ENCODE measurements at places on chromosomes 7 and 10. TPM values are rescaled to one million over a fixed set of nuclear protein-coding genes. Genes with fewer than 3 reads are reported as not detected.
A peak's percentile ranks its signal among the peaks of the same experiment; 100 is the strongest.

GRCh38 chr10:78808736-78809367 lies 259.9 kb upstream of the ZMIZ1 start:
- H3K36me3 ChIP-seq: no peaks in the 10 kb centered on the region
- H3K4me1 ChIP-seq: no peaks in the 10 kb centered on the region
- no peak overlapping the region for H3K27ac ChIP-seq
- H3K27me3 ChIP-seq: peaks cover 3% of the 10 kb centered on the region
- H3K4me3 ChIP-seq: no peak overlapping the region

GRCh38 chr7:156832195-156832877 lies 60.6 kb downstream of the LMBR1 start:
- H3K4me3 ChIP-seq: no peak overlapping the region
- H3K4me1 ChIP-seq: no peaks in the 10 kb centered on the region
- no peak overlapping the region for H3K27ac ChIP-seq
- peaks cover 4% of the 10 kb centered on the region for H3K36me3 ChIP-seq

DNA sequence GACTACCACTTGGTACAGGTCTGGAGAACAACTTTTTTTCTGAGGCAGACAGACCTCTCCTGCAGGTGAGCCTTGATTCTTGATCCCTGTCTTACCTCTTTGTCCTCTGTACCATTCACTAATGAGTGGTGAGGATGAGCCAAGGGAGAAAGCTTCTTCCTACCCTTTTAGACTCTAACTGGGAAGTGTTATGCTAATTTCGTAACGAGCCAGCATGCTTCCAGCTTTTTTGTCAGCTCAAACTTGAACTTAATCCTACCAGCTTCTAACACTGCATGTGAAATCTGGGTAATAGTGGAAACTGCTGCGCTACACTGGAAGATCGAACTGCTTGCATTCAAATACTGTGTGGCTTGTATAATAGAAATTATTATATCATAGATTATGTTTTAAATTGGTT lies 87.0 kb downstream of the NEUROD6 start:
- no peak overlapping the region for H3K27ac ChIP-seq
- H3K27me3 ChIP-seq: no peaks in the 10 kb centered on the region
- no peaks in the 10 kb centered on the region for H3K4me1 ChIP-seq
- DNase-seq: no peak
- H3K4me3 ChIP-seq: no peak overlapping the region
- H3K36me3 ChIP-seq: no peaks in the 10 kb centered on the region

GRCh38 chr7:5603241-5604140 lies 178.0 kb downstream of the RNF216 start:
- peaks cover 10% of the 10 kb centered on the region for H3K4me1 ChIP-seq
- no peak overlapping the region for H3K27ac ChIP-seq
- H3K27me3 ChIP-seq: no peaks in the 10 kb centered on the region

GRCh38 chr10:100976906-100977305 lies 7.6 kb downstream of the SEMA4G start:
- H3K4me1 ChIP-seq: no peaks in the 10 kb centered on the region
- H3K27me3 ChIP-seq: no peaks in the 10 kb centered on the region
- peaks cover 9% of the 10 kb centered on the region for H3K36me3 ChIP-seq
- DNase-seq: no peak
- no peak overlapping the region for H3K4me3 ChIP-seq

The PRLHR gene
- polyA plus RNA-seq: not detected

DNA sequence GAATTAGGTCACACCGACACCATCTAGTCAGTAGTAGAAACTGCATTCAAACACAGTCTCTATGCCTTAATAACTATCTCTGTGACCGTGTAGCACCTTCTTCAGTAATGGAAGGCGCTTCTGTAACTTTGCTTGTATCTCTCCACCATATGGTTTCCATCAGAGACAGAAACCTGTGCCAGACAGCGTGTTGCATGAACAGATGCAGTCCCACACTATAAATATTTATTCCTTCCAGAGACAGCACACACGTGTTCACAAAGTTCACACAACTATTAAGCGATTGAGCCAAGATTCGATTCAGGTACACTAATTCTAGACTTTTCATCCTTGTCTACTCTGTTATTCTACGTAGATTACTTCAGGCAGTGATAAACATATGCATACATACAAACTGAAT lies 873.9 kb upstream of the MBL2 start:
- no peak overlapping the region for H3K4me3 ChIP-seq
- H3K27ac ChIP-seq: no peak overlapping the region
- no peaks in the 10 kb centered on the region for H3K4me1 ChIP-seq
- no peaks in the 10 kb centered on the region for H3K27me3 ChIP-seq

The ERVW-1 gene
- polyA plus RNA-seq: 0.93 TPM

The AGAP5 gene
- 15.8 TPM for polyA plus RNA-seq

GRCh38 chr7:134060874-134061273 lies 66.3 kb upstream of the LRGUK start:
- DNase-seq: no peak
- H3K4me3 ChIP-seq: no peak overlapping the region
- no peaks in the 10 kb centered on the region for H3K27me3 ChIP-seq
- H3K4me1 ChIP-seq: no peaks in the 10 kb centered on the region
- H3K36me3 ChIP-seq: no peaks in the 10 kb centered on the region

GRCh38 chr10:5575144-5575481 lies 50.4 kb downstream of the CALML3 start:
- H3K36me3 ChIP-seq: no peaks in the 10 kb centered on the region
- H3K27me3 ChIP-seq: no peaks in the 10 kb centered on the region
- peaks cover 15% of the 10 kb centered on the region for H3K4me1 ChIP-seq
- no peak for DNase-seq

- no peaks in the 10 kb centered on the region for H3K27me3 ChIP-seq
- H3K4me3 ChIP-seq: no peak overlapping the region
- H3K36me3 ChIP-seq: no peaks in the 10 kb centered on the region
- H3K4me1 ChIP-seq: no peaks in the 10 kb centered on the region
- H3K27ac ChIP-seq: no peak overlapping the region
Observed at GRCh38 chr7:134710854-134711624, 64.4 kb downstream of the BPGM start.

DNA sequence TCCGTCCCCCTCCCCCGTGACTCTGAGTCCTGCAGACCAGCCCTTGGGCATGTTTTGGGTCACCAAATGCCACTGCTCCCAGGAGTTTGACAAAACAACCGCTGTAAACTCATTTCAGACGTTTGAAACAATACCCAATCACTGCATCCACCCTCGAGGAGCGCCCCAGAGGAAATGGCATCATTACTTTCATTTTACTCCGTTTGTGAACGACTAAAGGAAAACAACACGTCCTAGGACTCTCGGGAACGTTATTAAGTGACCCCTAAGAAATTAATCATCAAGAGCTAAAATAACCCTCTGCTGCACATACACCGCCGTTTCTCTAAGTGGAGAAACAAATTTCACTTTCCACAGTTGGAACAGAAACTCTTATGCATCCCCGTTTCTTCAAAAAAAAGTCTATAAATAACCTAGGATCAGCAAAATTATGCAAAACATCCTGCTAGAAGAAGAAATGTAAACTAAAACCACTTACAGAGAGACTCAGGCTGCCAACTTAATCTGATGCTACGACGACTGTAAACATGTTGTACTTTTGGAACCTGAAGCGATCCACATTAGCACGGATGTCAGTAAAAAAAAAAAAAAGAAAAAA lies 109.9 kb upstream of the EFCAB10 start:
- H3K27ac ChIP-seq: peak overlapping the region; percentile 24
- H3K4me3 ChIP-seq: peak overlapping the region; percentile 16
- peak; percentile 28 for DNase-seq
- no peaks in the 10 kb centered on the region for H3K36me3 ChIP-seq

DNA sequence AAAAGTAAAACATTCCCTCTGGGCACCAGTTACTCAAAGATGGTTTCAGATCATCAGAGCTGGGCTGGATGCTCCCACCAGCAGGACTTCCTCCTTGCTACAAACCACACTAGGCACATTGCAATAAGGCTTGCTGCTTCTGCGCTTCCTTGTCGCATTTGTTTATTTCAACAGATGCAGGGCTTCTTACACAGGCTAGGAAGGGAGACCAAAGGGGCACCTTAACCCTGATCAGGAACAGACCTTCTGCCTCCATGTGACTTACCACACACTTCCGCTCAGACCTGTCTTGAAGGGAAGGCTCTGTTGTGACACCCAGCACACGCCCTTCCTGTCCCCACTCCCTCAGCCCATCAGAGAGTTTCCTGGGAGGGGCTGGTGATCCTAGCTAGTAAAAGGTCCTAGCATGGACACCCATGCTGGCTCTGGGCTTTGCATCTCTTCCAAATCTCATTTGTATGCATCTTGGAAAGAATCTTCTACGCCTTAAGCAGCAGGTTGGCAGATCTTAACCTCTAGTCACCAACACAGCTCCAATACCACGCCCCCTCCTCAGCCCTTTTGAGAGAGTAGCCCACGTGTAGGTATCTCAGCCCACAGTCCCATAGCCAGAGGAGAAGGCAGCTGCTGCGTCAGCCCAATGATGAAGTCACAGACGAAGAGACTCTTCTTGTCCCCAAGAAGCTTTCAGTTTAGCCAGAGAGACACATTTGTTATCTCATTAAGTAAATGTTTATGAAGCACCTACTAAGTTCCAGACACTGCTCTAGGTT lies 47.1 kb upstream of the SVIL start:
- no peak overlapping the region for H3K27ac ChIP-seq
- H3K4me1 ChIP-seq: no peaks in the 10 kb centered on the region
- H3K27me3 ChIP-seq: no peaks in the 10 kb centered on the region
- no peaks in the 10 kb centered on the region for H3K36me3 ChIP-seq

- H3K4me1 ChIP-seq: no peaks in the 10 kb centered on the region
- H3K4me3 ChIP-seq: no peak overlapping the region
- H3K36me3 ChIP-seq: peaks cover 3% of the 10 kb centered on the region
- no peaks in the 10 kb centered on the region for H3K27me3 ChIP-seq
- DNase-seq: no peak
Observed at GRCh38 chr7:43933902-43934560, 7.8 kb downstream of the UBE2D4 start.

The PCDH15 gene
- 0.12 TPM for polyA plus RNA-seq

GRCh38 chr7:156096771-156097538 lies 284.7 kb upstream of the SHH start:
- H3K36me3 ChIP-seq: no peaks in the 10 kb centered on the region
- no peak for DNase-seq
- no peaks in the 10 kb centered on the region for H3K27me3 ChIP-seq
- no peak overlapping the region for H3K4me3 ChIP-seq
- H3K27ac ChIP-seq: no peak overlapping the region
- no peaks in the 10 kb centered on the region for H3K4me1 ChIP-seq

DNA sequence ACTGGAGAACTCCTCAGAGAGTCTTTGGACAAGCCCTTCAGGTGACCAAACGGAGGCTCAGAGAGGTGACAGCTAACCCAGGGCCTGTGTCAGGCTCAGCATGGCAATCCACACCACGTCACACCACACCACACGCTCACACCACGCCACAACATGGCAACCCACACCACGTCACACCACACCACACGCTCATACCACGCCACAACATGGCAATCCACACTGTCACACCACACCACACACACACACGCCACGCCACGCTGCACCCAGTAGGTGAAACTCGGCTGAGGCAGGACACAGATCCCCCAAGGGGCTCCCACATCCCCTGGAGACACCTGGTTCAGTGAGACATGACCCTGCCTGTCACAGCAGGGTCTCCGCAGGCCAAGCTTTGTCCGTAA lies 107.3 kb downstream of the PDGFA start:
- no peaks in the 10 kb centered on the region for H3K27me3 ChIP-seq
- H3K4me3 ChIP-seq: no peak overlapping the region
- no peaks in the 10 kb centered on the region for H3K4me1 ChIP-seq
- no peaks in the 10 kb centered on the region for H3K36me3 ChIP-seq
- no peak for DNase-seq

The LMBR1 gene
- polyA plus RNA-seq: 34.5 TPM

DNA sequence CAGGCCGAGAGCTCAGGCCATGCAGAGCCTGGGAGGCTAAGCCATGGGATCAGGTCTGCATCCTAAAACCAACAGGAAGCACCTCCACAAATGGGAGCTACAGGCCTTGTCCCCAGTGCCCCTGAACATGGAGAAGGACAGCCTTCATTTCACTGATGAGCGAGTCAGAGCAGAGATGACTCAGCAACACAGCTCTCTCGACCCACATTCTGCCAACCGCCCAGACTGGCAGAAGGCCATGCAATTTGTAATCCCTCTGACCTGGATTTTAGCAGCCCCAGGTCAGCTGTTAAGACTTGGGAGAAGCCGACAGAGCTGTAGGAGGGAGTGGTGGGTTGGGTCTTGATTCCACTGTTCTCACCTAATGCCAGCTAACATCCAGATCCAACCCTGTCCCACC lies 25.5 kb downstream of the VOPP1 start:
- no peaks in the 10 kb centered on the region for H3K36me3 ChIP-seq
- DNase-seq: no peak
- H3K4me3 ChIP-seq: no peak overlapping the region
- H3K4me1 ChIP-seq: peaks cover 6% of the 10 kb centered on the region
- H3K27ac ChIP-seq: no peak overlapping the region

DNA sequence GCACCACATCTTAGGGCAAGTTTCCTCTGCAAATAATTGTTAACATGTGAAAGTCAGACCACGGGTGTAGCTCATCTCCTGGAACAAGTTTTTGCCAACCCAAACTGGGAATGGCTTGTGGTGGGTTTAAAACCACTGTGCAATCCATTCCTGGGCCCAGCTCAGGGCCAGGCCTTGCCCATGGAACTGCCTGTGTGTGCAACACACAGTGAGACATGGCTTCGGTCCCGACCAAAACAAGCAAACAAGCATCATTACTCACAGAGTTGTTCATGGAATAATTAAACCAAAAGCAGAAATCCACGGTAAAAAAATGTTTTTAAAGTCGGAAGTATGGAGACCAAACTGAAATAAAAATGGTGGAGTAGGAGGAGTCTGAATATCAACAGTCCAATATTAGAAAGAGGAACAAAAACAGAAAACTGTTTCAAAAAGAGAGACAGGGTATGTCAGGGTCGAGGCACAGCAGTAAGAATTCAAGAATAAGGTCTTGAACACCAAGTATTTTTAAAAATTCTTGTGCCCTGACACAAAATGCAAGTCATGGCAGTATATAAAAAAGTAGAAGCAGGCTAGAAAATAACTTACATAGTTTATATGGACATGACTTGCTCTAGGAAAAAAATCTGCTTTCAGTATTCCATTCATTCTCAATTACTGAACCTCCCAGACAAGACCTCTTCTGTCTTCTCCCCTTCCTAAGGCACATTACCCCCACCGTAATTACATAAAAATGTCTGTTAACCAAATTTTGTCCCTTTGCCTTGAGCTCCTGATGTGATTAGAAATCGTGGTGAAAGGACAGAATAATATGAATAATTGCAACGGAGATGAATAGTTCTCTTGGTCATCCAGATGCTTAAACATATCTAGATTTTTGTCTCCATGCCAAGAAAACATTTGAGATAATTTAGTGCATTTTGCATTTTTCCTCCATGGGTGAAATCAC lies 88.4 kb downstream of the FAS start:
- H3K27me3 ChIP-seq: no peaks in the 10 kb centered on the region
- no peaks in the 10 kb centered on the region for H3K4me1 ChIP-seq
- H3K36me3 ChIP-seq: no peaks in the 10 kb centered on the region
- H3K4me3 ChIP-seq: no peak overlapping the region
- no peak overlapping the region for H3K27ac ChIP-seq
- no peak for DNase-seq

The ZPBP gene
- not detected for polyA plus RNA-seq
